ENCODE measurements at places on chromosomes 11 and 22. TPM values are rescaled to one million over a fixed set of nuclear protein-coding genes. Genes with fewer than 3 reads are reported as not detected.

Gene GAB4
- not detected for total RNA-seq

Gene MOV10L1
- total RNA-seq = 0.44 TPM

DNA sequence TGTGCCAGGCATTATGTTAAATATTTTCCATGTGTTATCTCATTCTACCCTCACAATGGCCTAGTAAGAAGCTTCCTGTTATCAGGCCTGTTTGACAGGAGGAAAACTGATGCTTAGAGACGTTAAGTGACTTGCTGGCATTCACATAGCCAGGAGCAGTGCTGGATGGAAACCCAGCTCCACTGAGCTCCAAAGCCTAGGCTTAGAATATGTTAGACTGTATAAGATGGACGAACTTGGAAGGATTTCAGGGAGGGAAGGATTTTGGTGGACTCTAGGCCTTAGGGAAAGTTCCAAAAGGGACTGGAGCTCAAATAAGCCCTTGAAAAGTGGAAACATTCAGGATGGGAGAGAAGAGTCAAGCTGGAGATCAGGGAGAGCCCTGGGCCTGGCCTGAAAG lies 2.1 kb downstream of the CD44 start:
- peak overlapping the region; percentile 72 for H3K4me3 ChIP-seq
- no peaks in the 10 kb centered on the region for H3K36me3 ChIP-seq
- no peaks in the 10 kb centered on the region for H3K27me3 ChIP-seq
- no peak for DNase-seq

Gene ZDHHC13
- total RNA-seq = 22.0 TPM

Gene POLA2
- 13.8 TPM for total RNA-seq

Gene OR8G5
- total RNA-seq = not detected

Gene EFCAB6
- total RNA-seq = 3.0 TPM

DNA sequence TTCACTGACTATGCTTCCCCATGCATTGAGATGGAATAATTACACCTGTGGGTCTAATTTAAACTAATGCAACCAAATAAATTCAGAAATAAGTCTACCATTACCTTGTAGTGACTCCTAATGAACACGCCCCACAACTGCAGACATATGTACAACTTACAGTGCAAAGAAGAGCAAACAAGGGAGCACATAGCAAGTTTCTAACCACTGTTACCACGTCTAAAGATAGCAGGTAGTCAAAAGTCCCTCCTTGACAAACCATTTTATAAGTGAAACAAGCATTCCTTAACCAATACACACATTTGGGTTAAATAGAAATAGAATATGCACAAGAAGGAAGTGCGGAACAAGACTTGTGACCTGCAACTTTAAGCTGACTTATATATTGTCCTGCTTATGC lies 20.6 kb downstream of the PHF21A start:
- H3K27ac ChIP-seq = no peak overlapping the region
- no peak for DNase-seq
- H3K4me3 ChIP-seq = no peak overlapping the region
- no peaks in the 10 kb centered on the region for H3K36me3 ChIP-seq
- H3K27me3 ChIP-seq = no peaks in the 10 kb centered on the region
- H3K4me1 ChIP-seq = peaks cover 14% of the 10 kb centered on the region
